ENCODE measurements at places on chromosomes 3 and 15.

DNA sequence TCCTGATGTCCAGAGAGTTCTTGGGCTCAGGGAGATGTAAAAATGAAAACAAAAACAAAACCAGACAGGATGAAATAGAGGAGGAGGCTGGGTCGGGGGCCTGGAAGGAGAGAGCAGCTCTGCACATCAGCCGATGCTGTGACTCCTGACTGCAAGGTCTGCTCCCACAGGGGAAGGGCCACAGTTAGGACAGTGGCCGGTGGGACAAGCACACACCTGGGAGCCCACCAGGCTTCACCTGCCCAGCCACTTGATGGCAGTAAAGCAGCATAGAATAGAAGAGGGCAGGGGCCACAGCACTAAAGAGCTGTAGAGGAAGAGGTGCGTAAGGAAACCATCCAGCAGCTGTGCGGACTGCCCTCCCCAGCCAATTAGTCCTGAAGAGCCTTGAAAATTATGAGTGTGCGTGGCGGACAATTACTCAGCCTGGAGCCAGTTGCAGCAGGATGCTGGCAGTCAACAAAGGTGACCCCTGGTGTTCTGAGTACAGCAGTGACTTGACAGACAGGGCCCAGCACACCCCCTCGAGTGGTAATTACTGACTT is 29.8 kb downstream of the ALS2CL start:
- no peak for DNase-seq

DNA sequence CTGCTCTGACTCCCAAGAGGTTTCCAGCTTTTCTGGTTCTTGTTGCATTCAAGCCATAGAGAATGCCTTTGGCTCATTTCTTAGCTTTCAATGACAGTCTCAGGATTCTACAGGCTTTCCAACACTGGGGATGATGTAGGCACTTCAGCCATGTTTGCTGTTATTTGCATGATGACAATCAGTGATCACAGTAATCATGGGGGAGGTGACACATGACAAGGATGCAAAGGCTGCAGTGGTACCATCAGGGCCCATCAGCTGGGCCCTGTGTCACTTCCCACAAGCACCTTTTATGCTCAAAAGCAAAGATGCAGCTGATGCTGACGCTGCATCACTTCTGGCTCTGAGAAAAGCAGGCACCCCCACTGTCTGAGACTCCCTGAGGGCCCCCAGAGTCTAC is 18.6 kb downstream of the EPHB1 start:
- no peak for DNase-seq

GRCh38 chr3:98734735-98735134 is 28.4 kb upstream of the ST3GAL6 start:
- DNase-seq, result peak; percentile 1

DNA sequence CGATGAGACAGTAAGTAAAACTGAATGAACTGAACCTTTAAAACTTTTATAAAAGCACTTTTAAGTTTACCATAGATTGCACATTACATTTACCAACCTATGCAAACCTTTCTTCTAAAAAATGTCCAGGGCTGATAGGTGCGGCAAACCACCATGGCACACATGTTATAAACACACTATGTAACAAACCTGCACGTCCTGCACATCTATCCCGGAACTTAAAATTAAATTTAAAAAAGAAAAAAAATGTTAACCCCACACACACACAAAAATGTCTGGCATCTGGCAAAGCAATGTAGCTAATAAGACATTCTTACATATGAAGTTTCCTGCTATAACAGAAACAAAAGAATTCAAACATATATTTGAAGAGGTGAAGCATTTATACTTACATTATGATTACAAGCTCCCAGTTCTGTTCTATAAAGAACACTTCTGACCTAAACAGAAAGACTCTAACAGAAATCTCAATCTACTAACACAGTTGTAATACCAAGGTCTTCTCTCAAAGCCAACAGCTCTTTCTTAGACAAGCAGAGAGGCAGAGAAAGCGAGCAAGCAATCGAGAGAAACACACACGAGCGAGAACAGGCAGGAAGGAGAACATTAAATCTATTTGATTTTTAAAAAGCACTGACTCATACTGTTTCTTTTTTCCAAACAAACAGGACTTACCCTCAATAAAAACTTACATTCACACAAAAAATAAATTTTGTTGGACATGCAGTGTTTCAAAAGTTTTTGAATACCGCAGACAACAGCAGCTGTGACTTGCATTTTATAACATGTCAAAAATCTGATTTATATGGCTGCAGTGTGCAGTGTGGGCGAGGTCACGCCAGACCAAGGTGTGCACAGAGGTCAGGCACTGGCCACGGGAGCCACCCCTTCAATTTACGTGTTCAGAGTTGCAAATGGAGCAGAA is at the start of gene NRG4:
TSS of gene NRG4 (minus strand) at position 798 of the 925 bp plus-strand sequence. CDS start 1,194 bp downstream, outside the sequence.
- DNase-seq, result no peak

GRCh38 chr3:100913870-100914648 is 79.2 kb downstream of the ABI3BP start:
- peak; percentile 50 for DNase-seq

Measured in astrocyte of the spinal cord (primary cell).